ENCODE measurements at places on chromosomes 16 and 17.

DNA sequence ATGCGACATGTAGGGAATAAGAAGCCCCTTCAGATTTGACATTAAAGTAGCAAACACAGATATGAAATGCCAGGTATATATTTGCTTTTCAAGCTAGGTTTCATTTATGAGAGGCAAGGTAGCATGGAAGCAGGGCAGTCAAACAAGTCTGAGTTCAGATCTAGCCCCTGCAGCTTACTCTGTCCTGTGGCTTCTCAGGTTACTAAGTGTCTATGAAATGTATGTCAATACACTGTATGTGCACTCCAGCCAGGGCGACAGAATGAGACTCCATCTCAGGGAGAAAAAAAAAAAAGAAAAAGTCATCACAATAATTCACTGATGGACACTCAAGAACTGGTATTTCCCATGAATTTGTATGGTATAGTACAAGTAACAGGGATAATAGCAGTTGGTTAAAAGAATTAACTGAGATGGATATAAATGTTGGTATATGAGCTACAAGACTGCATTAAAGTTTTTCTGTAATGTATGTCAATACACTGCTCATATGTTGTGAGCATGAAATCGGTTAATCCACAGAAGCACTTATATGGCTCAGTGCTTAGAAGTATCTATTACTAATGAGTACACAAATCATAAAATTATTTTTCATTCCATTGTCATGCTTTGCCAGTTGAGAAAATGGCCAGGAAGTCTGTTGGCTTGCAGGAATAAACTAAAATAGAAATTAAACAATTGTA lies 2.9 kb upstream of the WSB1 start:
- DNase-seq = no peak

- DNase-seq = no peak
Measured at GRCh38 chr17:606508-607250, 108.0 kb downstream of the VPS53 start.

DNA sequence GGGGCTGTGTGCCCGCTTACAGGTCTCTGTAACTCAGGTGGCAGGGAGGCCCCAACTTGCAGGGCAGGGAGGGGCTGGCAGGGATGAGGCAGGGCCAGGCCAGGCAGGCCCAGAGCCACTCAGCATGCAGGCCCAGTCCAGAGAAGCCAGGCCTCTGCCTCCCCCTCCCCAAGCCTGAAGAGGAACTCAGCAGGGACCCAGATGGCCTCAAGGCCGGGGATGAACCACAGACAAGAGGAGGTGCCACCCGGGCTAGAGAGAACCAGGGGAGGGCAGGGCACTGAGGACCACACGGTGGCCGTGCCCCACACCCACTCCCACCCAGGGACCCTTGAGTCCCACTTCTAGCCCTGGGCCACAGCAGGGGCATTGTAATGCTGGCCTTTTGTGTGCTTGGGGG lies 29.8 kb upstream of the EIF1 start:
- DNase-seq = no peak

GRCh38 chr16:24731722-24732419 lies 2.4 kb downstream of the TNRC6A start:
- no peak for DNase-seq

- no peak for DNase-seq
Measured at GRCh38 chr16:2792940-2793339, 5.3 kb upstream of the PRSS41 start.

DNA sequence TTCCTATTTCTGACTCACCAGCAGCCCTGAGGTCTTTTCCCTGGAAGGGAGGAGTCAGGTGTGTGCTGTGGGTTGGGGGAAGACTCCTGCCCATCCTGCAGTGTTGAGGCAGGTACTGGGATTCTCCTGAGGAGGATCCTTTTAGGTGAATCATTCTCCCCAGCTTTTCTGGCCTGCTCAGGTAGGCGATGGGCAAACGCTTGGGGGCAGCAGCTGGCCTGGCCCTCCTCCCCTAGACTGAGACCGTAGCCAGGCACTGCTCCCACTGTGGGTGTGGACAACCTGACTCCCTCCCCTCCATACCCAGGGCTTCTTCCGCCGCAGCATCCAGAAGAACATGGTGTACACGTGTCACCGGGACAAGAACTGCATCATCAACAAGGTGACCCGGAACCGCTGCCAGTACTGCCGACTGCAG lies 15.1 kb downstream of the GJD3 start:
- no peak for DNase-seq

DNA sequence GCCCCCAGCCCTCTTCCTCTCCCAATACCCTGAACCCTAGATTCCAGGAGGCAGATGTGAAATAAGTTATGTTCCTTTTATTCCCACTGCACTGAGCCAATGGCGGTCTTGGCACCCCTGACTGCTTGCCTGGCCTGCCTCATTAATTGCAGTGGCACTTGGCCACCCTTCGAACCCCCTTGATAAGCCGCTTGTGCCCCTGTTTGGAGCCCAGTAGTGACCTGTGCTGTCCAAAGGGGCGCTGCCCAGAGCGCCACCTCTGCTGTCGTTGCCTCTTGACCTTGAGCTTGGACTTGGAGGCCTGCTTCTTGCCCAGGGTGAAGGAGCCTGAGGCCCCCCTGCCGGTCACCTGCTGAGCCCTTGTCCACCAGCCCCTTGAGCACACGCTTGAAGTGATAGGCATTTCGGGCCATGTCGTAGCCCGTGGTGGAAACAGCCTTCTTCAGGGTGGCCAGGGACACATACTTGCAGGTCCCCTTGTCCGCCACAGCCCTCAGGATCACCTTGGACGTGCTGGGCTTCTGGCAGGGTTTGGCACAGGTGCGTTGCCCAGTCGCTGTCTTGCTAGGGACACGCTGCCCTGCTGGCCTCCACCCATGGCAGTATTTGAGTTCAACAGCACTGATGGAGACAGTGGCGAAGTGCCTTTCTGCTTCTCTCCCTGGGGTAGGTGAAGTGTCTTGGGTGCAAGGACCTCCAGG lies 5.7 kb downstream of the SGCA start:
- no peak for DNase-seq

Data from bone marrow (tissue), 2 donors.